Cardiac muscle cell (in vitro differentiated cells and primary cell): ENCODE measurements at places on chromosomes 7 and 10.

- DNase-seq: peak; percentile 95
Observed at GRCh38 chr10:77939561-77940001, 13.0 kb upstream of the DLG5 start.

DNA sequence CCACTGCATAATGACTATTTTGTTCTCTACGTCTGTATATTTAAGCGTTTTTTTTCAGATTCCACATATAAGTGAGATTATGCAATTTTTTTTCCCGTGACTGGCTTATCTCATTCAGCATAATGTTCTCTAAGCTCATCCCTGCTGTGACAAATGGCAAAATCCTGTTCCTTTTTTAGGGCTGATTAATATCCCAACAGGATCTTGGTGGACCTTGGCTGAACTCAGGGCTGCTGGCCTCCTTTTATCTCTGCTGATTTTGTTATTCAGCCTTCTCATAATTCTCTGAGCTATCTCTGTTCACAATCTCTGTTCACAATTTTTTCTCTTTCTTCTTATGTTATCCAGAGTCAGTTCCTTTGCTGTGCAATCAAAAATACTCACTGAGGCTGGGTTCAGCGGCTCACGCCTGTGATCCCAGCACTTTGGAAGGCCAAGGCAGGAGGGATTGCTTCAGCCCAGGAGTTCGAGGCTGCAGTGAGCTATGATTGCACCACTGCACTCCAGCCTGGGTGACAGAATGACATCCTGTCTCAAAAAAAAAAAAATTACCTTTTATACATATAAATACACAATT lies 1035.9 kb upstream of the AUTS2 start:
- DNase-seq: no peak

GRCh38 chr7:30690011-30690410 lies 7.8 kb upstream of the CRHR2 start:
- no peak for DNase-seq

GRCh38 chr7:128831994-128832879 lies 2.0 kb downstream of the FLNC start:
- DNase-seq: peak; percentile 90

DNA sequence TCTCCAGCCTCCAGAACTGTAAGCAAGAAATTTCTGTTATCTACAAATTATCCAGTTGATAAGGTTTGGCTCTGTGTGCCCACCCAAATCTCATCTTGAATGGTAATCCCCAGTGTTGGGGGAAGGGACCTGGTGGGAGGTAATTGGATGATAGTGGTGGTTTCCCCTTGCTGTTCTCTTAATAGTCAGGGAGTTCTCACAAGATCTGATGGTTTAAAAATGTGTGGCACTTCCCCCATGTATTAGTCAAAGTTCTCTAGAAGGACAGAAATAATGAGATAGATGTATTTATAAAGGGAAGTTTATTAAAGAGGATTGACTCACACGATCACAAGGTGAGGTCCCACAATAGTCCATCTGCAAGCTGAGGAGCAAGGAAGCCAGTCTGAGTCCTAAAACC lies 56.2 kb upstream of the APBB1IP start:
- DNase-seq: no peak

DNA sequence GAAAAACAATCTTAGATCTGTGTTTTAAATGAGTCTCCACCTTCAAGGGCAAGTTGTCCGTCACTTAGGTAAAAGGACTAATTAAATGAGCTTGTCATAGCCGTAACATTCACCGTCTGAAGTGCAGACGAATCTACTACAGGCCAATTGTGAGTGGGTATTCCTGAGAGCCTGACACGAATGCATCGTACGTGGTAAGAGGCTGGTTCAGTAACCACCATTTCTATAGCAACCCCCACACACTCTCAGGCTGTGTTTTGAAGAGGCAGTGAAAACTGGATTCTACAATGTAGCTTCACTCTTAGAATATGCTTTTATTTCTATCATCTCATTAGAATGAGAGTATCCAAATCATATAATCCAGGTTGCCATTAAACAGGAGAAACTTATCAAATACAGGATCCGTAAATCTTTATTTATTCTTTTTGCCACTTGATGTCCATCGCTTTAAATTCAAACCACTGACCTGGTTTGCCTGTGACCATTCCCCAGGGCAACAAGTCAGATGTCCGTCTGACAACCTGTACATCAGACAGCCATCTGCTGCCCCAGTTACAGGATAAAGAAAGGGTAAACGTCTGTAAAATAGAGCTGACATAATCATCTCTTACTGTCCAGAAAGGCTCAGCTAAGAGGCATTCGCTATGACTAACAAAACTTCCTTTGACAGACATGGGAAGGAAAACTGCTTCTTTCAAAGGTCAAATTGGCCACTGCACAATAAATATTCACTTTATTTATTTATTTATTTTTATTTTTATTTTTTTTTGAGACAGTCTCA lies 70.3 kb upstream of the NMT2 start:
- DNase-seq: no peak

GRCh38 chr7:139183878-139184338 lies 47.1 kb upstream of the UBN2 start:
- no peak for DNase-seq

- no peak for DNase-seq
Observed at GRCh38 chr10:23013581-23014335, 81.6 kb upstream of the MSRB2 start.
